ENCODE measurements at places on chromosomes 13 and 19.
A peak's percentile ranks its signal among the peaks of the same experiment; 100 is the strongest.

GRCh38 chr13:33799950-33800592 lies 17.9 kb upstream of the RFC3 start:
- DNase-seq: no peak

GRCh38 chr13:94435604-94436226 lies 43.8 kb downstream of the DCT start:
- no peak for DNase-seq

GRCh38 chr19:47267350-47267759 lies 7.3 kb upstream of the INAFM1 start:
- no peak for DNase-seq

GRCh38 chr13:98451676-98452470 lies 125.0 kb downstream of the STK24 start:
- peak; percentile 88 for DNase-seq

- no peak for DNase-seq
Observed at GRCh38 chr19:5206751-5207075, 133.9 kb downstream of the PTPRS start.
